ENCODE measurements at places on chromosomes 2 and 18.
A peak's percentile ranks its signal among the peaks of the same experiment; 100 is the strongest.

- DNase-seq, result no peak
These were observed 680.7 kb downstream of the EPHA4 start for GRCh38 chr2:220891405-220891804.

- DNase-seq, result peak; percentile 13
These were observed 91.6 kb upstream of the CTDP1 start for GRCh38 chr18:79587779-79588635.

DNA sequence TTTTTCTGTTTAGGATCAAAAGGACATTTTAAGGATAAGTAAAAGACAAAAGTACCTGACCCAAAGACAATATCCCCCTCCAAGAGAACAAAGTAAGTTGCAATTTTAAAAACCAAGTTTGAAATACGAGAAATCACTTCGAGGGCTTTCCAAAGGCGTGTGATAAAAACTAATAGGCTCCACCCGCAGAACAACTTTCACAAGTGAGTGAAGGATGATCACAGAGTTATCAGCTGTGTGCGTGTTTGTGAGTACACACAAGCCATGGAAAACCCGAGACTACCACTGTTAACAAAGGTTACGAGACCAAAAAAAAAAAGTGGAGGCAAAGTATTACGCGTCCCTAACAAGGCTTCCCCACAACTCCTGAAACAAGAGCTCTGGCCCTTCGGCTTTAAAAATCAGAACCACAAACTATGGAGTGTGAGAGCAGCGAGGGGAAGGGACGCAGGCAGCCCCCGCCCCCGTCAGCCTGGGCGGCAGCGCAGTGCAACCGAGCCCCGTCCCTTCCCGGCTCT, 719 bp downstream of the SMAD2 start:
- DNase-seq, result no peak

DNA sequence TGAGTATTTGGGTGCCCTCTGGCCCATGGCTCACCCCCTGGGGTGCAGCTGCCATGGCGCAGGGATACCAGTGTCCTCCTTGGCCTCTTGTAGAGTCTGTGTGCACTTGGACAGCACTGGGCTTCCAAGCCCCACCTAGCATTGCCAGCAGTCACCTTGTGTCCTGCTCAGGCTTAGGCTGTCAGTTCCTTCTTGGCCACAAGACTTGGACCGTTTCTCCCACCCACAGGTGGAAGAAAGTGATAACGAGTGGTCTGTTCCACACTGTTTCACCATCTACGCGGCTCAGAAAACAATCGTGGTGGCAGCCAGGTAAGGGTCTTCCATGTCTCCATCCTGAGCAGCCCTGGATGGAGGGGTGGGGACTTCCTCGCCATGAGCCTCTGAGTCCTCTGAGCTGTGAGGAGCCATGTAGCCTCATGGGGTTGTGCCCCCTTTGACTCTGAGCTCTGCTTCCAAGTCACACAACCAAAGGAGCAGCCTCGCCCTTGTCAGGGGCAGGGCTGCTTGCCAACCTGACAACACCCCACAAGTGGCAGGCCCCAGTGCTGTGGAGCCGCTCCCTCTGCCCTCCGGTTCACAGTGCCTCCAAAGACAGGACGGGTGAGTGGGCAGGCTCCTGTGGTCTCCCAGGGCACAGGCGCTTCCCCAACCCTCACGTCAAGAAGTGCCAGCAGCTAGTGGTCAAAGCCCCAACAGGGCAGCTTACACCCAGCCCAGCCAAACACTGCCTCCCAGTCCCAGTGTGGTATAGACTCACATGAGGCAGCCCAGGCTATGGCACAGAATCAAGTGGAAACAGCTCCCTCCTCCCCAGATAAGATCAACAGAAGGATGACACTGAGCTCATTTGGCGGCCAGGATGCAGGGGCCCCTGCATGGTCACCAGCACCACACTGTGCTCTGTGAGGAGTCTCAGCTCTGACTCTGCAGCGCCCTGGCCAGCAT, 18.4 kb downstream of the STK25 start:
- no peak for DNase-seq

GRCh38 chr18:6010284-6010683, 115.0 kb upstream of the TMEM200C start:
- no peak for DNase-seq

DNA sequence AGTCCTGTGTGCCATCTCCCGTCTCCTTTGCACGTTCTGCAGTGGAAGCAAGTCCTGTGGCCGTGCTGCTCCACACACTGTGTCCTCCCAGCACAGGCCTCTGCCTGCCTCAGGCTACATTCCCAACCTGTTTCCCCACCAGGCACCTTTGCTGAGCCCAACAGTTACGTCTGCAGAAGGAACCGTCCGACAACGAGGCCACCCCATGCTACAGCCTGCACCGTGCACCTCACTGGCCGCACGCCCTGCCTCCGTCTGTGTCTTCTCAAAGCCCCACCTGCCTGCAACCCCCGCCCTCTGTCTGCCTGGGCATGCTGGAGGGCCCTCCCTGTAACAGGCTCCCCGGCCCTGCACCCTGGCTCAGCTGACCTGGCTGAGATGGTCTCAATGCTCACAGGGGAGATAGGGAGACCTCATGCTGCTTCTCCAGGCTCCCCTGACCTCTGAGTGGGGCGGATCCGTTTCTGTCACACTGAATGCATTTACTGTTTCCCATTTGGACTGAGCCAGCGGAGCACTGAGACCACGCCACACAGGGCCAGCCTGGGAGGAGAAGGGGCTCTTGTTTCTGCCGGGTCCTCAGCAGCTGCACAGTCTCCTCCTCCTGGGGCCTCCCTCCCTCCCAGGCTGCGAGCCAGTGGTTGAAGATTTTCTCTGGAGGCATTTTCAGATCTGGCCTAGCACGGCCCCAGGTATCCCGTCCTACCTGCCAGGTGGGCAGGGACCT, 109.1 kb upstream of the OTOS start:
- DNase-seq, result peak; percentile 29

DNA sequence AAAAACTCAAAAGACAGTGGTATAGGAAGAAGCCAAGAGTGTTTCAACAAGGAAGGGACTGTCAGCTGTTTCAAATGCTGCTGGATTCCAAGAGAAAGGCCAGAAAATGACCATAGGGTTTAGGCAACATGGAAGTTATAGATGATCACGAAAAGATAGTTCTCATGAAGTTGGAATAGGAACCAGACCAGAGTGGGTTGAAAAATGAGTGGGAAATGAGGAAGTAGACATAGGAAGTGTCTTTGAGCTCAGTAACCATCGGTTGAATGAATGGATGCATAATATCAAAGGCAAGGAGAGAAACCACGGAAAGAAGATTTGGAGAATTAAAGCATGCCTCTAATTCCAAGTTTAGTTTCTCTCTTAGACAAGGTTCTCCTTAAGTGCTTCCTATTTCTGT, 1.3 kb downstream of the NCAPH start:
- DNase-seq, result no peak

- DNase-seq, result no peak
These were observed 12.3 kb upstream of the SMAD7 start for GRCh38 chr18:48962994-48963561.

- DNase-seq, result no peak
These were observed 114.3 kb upstream of the SLC66A3 start for GRCh38 chr2:11040992-11041391.

DNA sequence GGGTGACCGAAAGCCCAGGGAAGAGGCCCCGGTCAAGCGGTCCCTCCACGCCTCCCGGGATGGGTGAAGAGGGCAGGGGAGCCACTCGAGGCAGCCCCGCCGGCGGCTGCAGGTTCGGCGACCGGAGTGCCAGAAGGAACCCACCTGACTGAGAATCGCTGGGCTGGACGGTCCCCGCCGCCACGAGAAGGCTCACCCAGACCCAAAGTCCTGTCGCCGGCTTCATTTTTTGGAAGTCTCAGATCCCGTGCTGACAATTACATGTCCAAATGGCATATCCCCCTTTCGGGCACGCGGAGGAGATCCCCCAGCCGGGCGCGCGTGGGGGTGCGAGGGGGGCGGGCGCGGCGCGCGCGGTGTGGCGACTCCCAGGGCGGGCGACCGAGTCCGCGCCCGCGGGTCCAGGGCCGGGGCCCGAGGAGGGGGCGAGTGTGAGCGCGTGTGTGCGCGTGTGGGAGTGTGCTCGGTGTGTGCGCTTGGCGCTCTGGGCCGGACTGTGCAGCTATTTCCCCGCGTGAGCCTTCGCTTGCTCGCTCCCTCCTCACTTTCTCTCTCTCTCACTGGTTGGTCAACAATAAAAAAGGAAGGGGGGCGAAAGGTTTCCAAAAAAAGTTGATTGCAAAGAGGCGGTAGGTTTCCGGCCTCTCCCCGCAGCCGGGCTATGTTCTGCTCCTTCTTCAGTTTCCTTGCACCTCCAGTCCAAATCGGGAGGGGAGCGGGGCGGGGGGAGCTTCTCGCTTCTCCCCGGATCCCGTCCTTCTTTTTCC, at the start of gene ERBB4:
ERBB4 (minus strand) TSS at position 498 of the 767 bp plus-strand sequence; CDS start at position 226, 272 bp downstream.
- no peak for DNase-seq

- no peak for DNase-seq
These were observed 54.1 kb downstream of the SPRED2 start for GRCh38 chr2:65378290-65378689.

DNA sequence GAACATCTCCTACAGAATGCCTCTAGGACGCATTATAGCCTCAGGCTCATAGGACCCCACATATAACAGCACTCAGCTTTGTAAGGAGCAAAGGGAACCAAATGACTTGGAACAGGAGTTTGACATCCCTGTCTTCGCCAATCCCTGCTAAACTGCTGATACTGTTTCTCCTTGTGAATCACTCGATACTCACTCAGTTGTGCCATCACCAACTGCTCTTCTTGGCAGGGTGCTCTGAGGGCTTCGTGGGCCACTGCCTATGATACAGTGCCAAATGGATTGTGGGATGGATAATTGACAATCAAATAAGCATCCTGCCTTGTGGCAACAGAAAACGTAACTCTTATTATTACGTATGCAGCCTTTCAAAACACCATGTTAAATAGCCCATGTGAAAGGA, 396.3 kb downstream of the RIT2 start:
- DNase-seq, result no peak

DNA sequence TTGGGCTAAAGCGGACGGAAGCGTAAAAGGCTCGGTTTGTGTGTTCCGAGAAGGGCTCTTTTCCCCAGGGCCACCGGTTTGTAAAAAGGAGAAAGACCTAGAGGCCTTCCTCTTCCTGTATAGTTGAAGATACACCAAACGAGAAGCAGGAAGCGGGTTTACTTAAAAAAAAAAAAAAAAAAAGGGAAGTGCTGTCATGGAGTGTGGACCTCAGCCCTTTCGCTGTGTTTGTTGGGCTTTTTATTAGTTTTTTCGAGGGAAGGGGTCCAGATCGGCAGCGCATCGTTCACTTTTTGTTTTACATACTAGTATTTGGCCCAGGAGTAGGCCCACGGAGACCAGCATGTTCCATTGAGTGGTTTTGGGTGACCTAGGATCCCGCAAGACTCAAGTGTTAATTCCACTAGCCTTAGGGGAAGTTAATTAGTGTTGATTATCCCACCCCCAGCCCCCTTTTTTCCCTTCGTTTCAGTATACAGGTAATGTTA, 676 bp downstream of the ACTR2 start:
- no peak for DNase-seq

- no peak for DNase-seq
These were observed 47.0 kb upstream of the FOSL2 start for GRCh38 chr2:28345619-28346018.

DNA sequence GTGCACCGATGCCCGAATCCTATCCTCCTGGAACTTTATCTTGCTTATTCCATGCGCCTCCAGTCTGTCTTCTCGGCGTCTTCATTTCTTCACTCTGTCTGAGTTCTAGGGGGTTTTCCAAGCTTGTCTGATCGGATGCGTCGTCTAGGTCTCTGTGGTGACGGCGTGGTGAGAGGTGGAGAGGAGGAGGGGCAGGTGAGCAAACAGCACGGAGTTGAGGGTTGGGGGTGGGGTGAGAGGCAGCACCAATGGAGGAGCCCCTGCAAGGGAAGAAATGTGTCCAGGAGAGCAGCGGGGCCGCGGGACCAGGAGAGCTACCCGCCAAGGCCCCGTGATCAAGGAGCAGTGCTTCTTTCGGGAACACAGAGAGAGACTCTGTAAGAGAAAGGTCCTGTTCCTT, 131.3 kb upstream of the TWIST2 start:
- peak; percentile 50 for DNase-seq

- DNase-seq, result no peak
These were observed 349.3 kb upstream of the SLC14A2 start for GRCh38 chr18:45266023-45266422.

GRCh38 chr2:181311837-181312236, 145.3 kb upstream of the ITGA4 start:
- DNase-seq, result no peak

All from H9 (cell line).